ENCODE measurements at places on chromosomes 6 and 20.

DNA sequence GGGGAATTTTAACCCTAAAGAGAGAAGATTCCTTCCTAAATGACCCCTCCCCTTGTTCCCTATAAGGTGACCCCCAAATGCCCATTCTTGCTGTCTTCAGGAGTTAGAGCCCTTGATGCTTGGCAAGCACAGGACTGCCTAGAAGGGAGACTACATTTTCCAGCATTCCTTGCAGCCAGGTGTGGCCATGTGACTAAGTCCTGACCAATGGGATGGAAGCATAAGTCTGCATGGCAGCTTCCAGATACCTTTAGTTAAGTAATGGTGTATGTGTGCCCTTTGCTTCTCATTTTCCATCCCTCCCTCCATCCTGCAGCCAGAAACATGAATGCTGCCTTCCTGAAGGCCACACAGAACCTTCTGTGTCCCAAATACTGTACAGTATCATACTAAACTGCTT, 5.5 kb downstream of the BFSP1 start:
- no peak for DNase-seq

DNA sequence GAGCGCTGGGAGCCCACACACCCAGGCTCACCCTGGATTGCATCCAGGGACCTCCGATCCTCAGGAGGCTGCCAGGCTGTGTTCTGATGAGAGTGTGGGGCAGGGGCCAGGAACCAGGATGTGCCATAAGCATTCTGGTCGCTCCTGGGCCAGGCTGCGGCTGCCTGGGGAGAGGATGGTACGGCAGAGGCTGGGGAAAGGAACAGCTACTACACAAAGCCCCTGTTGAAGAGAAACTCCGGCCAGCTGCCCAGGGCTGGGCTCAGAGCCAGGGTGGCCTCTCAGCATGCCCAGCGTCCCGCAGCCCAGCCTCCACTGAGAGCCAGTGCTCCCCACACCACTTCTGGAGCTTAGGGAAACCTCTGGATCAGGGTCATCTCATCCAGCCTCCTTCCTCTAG, 21.7 kb upstream of the OCSTAMP start:
- no peak for DNase-seq

DNA sequence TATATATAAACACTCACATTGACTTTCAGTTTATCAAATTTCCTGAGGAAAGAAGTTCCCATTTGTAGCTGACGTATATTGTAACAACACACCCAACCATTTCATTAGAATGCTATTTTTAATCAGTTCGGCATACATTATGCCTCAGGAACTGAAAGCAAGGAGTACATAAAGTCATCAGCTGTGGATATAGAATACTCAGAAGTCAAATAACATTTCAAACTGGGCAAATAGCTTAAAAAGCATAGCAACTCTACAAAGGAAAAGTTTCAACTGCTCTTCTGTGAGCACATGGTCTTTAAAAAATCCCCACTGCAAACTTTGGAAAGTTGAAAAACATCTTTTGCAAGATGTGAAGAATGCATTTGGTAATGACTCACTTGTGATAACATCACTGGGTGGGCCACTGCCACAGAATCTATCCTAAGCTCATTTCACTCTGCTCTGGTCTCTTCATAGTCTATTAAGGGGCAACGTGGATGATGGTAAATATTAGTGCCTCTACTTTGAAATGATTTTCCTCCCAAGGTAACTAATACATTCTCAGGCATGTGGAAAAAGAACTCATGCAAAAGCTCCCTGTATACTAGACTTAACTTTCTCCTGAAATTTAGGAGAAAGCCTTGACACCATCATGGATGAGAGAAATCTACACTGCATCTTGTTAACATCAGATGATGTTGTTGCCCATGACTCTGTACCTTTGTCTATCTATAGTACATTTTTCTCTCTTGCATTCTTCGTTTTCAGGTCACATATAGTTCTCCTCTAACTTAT, 49.2 kb downstream of the FYN start:
- no peak for DNase-seq

GRCh38 chr20:46057856-46058598, 29.0 kb downstream of the SLC12A5 start:
- DNase-seq: no peak

DNA sequence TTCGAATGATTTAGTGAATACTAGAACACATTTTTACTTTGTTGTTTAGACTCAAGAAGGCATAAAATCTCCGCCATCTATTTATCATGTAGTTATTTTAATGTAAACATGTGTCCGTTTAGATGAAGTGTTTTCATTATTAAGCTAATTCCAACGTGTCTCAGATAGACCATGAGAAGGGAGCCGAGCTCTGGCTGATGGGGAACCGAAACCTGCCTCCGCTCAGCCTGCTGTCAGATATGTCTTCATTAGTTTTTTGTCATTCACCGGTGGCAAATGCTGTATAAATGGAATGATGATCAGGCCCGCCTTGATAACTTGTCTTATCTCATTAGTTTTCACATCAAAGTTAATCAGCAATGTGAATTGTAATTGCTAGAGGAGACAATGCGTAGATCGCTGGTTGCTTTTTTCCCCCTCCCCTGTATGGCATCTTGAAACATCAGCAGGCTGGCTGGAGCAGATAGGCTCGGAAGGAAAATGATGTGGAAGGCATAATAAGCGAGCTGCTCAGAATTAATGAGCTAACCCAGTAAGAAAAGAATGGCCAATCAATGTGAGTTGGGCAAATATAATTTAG, 136.4 kb downstream of the LINC00237 start:
- no peak for DNase-seq

- no peak for DNase-seq
These were observed 160.1 kb upstream of the PMEPA1 start for GRCh38 chr20:57869951-57870315.

GRCh38 chr6:168440520-168441433, at the start of gene SMOC2:
TSS of gene SMOC2 (plus strand) at chr6:168441184. CDS start at chr6:168441371, 187 bp downstream.
- no peak for DNase-seq

GRCh38 chr6:163281634-163282033, 132.9 kb upstream of the QKI start:
- DNase-seq: no peak

GRCh38 chr6:167572841-167573271, 248.0 kb downstream of the TTLL2 start:
- DNase-seq: no peak

DNA sequence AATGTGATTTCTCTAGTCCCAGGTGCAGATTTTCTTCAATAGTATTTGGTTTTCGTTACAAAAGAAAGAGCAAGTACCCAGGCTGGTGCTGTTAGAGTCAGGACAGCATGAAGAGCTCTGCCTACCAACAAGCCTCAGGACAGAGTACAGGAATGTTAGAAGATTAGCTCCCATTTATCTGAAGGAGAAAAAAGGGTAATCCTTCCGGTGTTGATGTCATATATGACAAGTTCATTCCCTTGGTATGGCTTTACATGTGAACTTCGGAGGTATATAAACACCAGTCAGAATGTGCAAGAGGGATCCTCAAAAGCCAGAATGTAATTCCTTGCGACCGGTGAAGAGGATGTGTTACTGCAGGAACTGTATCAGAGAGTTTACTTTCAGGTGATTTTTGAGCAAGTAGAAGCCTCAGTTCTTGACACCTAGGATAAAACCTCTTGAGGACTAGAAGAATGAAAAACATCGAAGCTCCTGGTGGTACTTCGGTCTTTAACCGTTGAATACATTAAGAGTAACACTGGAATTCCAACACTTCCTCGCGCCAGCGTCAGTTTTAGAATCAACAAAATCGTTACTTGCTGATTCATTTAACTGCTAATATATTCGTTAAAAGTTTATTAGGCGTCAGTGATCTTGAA, 194.2 kb upstream of the ZNF184 start:
- DNase-seq: no peak
